ENCODE measurements at places on chromosomes 2 and 18. TPM values are rescaled to one million over a fixed set of nuclear protein-coding genes. Genes with fewer than 3 reads are reported as not detected.

The MC5R gene
- not detected for total RNA-seq

The CACNB4 gene
- 0.83 TPM for total RNA-seq

The ITGB1BP1 gene
- total RNA-seq = 115 TPM

The CCDC141 gene
- total RNA-seq = 0.78 TPM

The ELOA2 gene
- not detected for total RNA-seq

The CPO gene
- not detected for total RNA-seq

The SALL3 gene
- total RNA-seq = not detected

The IL1R2 gene
- 1.1 TPM for total RNA-seq

The LAMA1 gene
- total RNA-seq = not detected

The HOXD13 gene
- total RNA-seq = not detected

The AQP12B gene
- not detected for total RNA-seq

The GKN1 gene
- not detected for total RNA-seq

The DQX1 gene
- total RNA-seq = 0.86 TPM

The B3GNT7 gene
- not detected for total RNA-seq

The AFG3L2 gene
- 70.6 TPM for total RNA-seq

The MYO3B gene
- total RNA-seq = 0.57 TPM

The PRKAG3 gene
- not detected for total RNA-seq

The SCN9A gene
- 0.07 TPM for total RNA-seq

The FSHR gene
- total RNA-seq = not detected

The CFAP221 gene
- total RNA-seq = not detected

The ESPNL gene
- 0.05 TPM for total RNA-seq

The ADAM23 gene
- 0.15 TPM for total RNA-seq

The XDH gene
- not detected for total RNA-seq

The GCG gene
- not detected for total RNA-seq

The TYMS gene
- 246 TPM for total RNA-seq

The NOSTRIN gene
- not detected for total RNA-seq

The CFAP210 gene
- not detected for total RNA-seq

The FTCDNL1 gene
- total RNA-seq = 2.1 TPM

The RGPD6 gene
- total RNA-seq = 21.7 TPM

The PAX3 gene
- total RNA-seq = not detected

The XIRP2 gene
- not detected for total RNA-seq

The GALNT13 gene
- not detected for total RNA-seq

The PSTPIP2 gene
- total RNA-seq = 23.6 TPM

The ANKRD53 gene
- total RNA-seq = not detected

The VWC2L gene
- not detected for total RNA-seq

The PAX8 gene
- total RNA-seq = 1.6 TPM

The CCL20 gene
- total RNA-seq = 3.2 TPM

The CABYR gene
- total RNA-seq = 0.49 TPM

The RNU2-63P gene
- total RNA-seq = 32.9 TPM

The MBD1 gene
- 95.2 TPM for total RNA-seq

The VIL1 gene
- total RNA-seq = not detected

The FNDC4 gene
- total RNA-seq = 0.10 TPM

The MTCL1 gene
- total RNA-seq = 0.20 TPM

All from activated T-helper 1 cell treated with anti-CD3 and anti-CD28 coated beads, Interleukin-12 subunit alpha, Interleukin-12 subunit beta, Interleukin-2, Interleukin-4 antibody, amounts not matched to agents 30 ng/mL and 10 ng/mL and 1 ng/mL, durations not matched to agents 14 hours and 24 hours and 36 hours (primary cell).